ENCODE measurements at places on chromosomes 2 and 18.

GRCh38 chr2:224551693-224552092 lies 33.5 kb downstream of the CUL3 start:
- no peak for DNase-seq

DNA sequence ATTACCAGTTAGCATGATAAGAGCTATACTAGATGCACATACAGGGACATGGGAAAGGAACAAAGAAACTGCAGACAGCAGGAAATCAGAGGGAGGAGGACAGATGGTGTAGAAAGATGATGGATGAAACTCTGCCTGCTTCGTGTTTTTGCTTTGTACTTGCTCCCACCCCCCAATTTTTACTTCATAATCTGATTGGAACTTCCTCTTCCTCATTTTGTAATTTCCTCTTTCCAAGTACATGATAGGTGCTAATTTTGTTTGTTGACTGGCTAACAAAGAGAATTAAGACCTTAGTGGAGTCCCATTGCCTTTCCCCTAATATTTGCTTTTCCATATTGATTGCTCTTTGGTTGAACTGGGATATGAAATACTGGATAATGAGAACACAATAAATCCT lies 76.0 kb upstream of the PELI1 start:
- DNase-seq, result no peak

GRCh38 chr2:127661072-127661649 lies 14.2 kb downstream of the LIMS2 start:
- DNase-seq, result no peak

- no peak for DNase-seq
Observed at GRCh38 chr2:157559890-157560289, 68.8 kb downstream of the ACVR1C start.

- no peak for DNase-seq
Observed at GRCh38 chr2:190596993-190597392, 51.9 kb upstream of the NAB1 start.

GRCh38 chr2:122368576-122369243 lies 613.3 kb downstream of the TSN start:
- DNase-seq, result no peak

DNA sequence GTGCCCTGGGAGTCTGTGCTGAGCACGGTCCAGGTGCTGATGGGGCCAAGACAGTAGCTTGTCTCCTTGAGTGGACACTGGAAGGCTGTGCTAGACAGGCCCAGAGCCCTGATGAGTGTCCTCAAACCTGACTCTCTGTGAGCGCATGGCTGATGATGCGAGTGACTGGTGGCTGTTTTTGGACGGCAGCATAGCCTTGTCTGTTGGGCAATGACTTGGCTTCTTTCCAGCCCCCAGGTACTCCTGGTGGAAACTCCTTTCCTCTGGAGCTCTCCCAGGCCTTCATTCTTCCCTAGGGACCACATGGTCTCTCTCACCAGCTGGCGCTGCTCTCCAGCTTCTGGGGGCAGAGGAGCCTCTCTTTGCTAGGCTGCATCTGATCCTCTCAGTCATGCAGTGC lies 207.6 kb upstream of the SMIM21 start:
- DNase-seq, result no peak

- no peak for DNase-seq
Observed at GRCh38 chr2:16420421-16420820, 245.2 kb downstream of the CYRIA start.

DNA sequence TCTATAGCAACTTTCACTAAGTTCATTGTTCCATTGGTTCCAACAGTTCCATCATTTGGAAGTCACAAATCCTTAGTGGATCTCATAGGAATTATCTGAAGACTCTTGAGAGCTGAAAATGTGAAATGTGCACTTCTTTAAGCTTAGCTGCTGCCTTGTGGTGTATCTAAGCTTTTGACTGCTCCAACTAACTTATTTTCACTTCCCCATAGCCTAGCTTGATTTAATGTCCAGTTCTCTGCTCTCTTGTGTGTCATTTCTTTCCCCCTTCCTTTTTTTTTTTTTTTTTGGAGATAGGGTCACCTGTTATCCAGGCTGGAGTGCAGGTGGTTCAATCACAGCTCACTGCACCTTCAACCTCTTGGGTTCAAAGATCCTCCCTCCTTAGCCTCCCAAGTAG lies 34.9 kb upstream of the CD302 start:
- DNase-seq, result no peak

DNA sequence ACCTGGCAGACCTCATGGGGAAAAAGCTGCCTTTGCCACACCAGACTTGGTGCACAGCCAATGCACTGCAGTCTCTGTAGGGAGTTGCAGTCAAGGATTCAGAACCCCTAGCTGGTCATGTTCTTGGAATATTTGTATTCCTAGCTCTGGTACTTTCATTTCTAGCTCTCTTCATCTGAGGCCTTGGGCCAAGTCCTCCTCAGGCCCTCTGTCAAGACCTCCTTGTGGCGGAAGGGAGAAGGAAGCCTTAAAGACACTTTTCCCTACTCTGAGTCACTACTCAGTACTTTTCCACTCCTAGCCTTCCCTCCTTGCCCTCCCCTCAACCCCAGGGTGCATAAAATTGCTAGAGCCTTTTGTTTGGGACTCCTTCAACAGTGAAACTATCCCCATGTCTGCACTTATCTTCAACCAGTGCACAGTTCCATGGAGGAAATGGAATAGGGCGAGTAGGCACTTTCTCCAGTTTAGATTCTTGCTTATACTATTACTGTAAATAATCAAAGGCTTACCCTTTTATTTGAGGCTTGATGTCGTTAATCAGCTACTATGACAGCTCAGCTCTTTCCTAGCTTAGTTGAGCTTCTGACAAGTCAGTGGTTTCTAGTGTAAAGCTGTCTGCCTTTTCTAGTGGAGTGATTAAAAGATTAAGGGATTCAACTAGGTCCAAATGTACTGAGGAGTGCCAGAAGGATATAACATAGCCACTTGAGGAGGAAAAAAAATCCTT lies 15.8 kb downstream of the M1AP start:
- DNase-seq, result no peak

DNA sequence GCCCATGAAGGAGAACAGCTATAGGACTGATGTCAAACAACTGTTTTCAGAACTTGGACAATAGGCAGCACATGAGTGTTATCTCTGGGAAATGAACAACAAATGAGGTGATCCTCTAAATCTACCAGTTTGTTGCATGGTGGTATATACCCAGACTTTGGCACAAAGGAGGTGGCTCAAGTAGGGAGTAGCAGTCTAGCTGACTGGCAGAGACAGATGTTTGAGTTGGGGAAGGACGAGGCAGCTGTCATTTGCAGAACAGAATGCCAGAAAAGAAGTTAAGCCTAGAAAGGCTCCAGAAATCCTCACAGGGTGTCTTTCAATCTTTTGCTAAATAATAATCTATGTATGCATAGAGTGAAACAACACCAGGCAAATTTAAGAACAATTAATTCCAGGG lies 47.4 kb downstream of the RPE start:
- no peak for DNase-seq

DNA sequence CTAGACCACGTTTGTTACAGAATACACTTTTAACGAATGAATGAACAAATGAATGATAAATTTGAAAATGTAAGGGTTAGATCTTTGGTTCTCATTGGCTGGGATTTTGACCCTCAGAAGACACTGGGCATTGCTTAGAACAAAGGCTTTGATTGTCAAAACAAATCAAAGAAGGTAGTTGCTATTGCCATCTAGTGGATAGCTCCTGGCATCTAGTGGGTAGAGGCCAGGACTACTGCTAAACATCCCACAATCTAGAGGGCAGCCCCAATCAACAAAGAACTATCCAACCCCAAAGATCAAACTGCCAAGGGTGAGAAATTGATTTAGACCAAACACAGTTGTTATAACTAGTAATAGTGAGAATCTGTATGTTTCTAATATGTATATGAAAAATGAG lies 552.3 kb downstream of the KCNJ3 start:
- no peak for DNase-seq

GRCh38 chr2:230318190-230319121 lies 8.5 kb upstream of the SP140L start:
- no peak for DNase-seq

DNA sequence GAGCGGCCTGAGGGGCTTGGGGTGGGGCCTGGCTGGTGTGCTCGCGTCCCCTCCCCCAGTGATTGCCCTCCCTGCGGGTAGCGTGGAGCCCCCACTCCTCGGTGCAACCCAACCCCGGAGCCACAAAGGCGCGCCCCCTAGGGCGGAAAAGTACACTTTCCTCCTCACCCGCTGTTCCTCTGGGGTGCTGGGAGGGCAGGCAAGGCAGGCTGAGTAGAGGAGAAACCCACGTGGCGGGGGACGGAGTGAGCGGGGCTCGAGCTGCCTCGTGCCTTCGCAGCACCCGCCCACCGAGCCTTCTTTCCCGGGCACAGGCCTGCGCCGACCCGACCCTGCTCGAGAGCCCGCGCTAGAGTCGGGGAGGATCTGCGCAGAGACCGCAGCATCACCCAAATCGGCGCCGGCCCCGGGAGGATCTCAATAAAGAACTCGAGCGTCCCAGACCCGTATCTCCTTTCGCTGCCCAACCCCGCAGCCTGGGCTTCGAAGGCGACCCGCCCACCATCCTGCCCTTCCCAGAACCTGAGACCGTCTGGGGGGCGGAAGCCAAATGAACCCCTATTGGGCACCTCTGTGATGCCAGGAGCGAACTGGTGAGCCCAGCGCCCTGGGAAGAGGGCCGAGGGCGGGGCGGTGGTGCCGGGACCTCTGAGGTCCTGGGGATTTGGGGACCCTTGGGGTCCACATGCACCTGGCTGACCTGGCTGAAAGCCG lies 1.5 kb downstream of the UCN start:
- DNase-seq, result no peak

- no peak for DNase-seq
Observed at GRCh38 chr2:47083886-47084687, 71.0 kb downstream of the STPG4 start.

- no peak for DNase-seq
Observed at GRCh38 chr2:7121851-7122250, 204.6 kb downstream of the RNF144A start.

- no peak for DNase-seq
Observed at GRCh38 chr18:28109781-28110560, 67.0 kb downstream of the CDH2 start.

GRCh38 chr2:45331410-45331786 lies 279.7 kb downstream of the SRBD1 start:
- DNase-seq, result no peak

- no peak for DNase-seq
Observed at GRCh38 chr2:122391726-122392125, 636.3 kb downstream of the TSN start.

DNA sequence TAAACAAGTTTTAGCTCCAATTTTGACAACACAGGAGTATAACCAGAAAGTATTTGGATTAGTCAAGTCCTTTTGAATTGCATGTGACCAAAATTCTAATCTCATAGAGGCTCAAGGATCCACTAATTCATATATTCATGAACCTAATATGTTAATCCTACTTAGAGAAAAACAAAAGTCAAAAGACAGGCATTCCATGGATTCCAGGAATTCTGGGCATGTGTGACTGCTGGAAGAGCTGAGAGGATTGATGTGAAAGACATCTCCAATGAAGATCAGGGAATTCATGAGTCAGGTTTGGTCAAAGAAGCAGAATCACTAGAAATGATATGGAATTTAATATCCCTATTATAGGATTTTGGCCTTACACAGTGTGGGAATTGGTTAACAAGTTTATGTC lies 1494.6 kb upstream of the DDX18 start:
- DNase-seq, result no peak

GRCh38 chr2:186842373-186842772 lies 6.6 kb downstream of the ZSWIM2 start:
- DNase-seq, result no peak

DNA sequence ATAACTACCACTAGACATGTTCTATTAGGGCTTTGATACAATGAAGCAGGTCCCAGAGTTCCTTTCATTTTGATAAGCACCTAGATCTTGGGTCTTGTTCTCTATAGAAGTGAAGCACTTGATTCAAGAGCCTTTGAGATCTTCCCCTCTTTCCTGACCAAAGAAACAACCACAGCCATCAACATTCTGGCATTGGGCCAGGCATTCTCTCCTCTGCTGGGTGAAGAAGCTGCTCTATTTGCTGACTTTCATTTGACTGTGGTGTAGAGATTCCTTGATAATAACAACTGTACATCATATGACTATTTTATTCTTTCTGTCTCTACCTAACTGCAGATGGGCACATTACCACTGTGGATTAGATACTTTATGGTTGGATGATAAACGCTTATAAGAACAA lies 96.6 kb upstream of the LYPD1 start:
- DNase-seq, result no peak

DNA sequence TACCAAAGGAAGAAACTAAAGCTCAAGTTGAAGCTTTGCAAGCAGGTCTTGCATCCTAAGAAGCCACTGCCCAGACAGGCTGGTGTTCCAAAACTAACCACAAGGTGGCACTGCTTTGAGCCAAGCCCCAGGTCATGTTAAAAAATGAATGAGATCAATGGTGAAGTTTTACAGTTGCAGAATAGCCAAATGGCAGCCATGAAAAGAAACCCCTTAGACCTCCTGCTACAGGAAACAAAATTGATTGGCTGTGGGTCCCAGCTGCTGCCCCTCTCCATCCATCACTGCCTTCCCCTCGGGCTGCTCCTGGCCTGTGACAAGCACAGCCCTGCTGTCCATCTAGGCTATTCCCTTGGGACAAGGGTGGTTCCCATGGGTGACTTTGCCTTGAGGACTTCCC lies 20.7 kb upstream of the MREG start:
- DNase-seq, result no peak

DNA sequence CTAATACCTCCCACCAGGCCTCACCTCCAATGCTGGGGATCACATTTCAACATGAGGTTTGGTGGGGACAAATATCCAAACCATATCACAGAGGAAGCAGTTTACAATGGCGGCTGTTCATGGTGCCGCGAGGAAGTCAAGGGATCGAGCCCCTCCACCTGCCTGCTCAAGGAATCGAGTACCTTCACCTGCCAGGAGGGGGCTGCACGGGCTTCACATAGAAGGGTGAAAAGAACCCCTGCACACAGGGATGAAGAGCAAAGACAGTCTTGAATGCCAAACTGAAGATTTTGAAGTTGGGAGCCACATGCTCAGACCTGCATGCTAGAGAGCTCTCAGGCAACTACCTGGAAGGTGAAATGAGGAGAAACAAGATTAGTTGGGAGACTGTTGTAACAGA lies 110.3 kb downstream of the KCNF1 start:
- DNase-seq, result no peak

- DNase-seq, result no peak
Observed at GRCh38 chr2:240413813-240414429, 21.5 kb upstream of the GPC1 start.

GRCh38 chr2:180591947-180592346 lies 388.5 kb upstream of the UBE2E3 start:
- no peak for DNase-seq

DNA sequence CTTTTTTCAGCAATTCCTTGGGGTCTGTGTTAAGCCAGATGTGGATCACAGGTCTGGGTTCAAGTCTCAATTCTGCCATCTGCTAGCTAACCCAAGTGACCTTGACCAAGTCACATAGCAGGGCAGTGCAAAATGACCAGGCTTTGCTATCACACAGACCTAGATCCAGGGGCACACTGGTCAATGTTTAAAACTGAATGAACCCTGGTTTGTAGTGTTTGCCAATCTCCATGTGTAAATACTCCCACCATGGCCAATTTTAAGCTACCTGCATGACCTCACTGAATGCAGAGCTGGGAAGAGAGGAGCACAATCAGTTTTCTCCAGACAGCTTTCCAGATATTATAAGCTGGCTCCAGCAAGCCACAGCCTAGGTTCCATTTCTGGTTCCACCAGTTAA lies 142.9 kb downstream of the CHST9 start:
- no peak for DNase-seq

GRCh38 chr18:27378431-27379095 lies 193.5 kb upstream of the CHST9 start:
- DNase-seq, result no peak
